ENCODE measurements at places on chromosomes 7 and 10. TPM values are rescaled to one million over a fixed set of nuclear protein-coding genes. Genes with fewer than 3 reads are reported as not detected.

The RSPH10B2 gene
- not detected for total RNA-seq

The WDFY4 gene
- 1.2 TPM for total RNA-seq

The TMEM236 gene
- 0.08 TPM for total RNA-seq

The TLL2 gene
- 0.39 TPM for total RNA-seq

DNA sequence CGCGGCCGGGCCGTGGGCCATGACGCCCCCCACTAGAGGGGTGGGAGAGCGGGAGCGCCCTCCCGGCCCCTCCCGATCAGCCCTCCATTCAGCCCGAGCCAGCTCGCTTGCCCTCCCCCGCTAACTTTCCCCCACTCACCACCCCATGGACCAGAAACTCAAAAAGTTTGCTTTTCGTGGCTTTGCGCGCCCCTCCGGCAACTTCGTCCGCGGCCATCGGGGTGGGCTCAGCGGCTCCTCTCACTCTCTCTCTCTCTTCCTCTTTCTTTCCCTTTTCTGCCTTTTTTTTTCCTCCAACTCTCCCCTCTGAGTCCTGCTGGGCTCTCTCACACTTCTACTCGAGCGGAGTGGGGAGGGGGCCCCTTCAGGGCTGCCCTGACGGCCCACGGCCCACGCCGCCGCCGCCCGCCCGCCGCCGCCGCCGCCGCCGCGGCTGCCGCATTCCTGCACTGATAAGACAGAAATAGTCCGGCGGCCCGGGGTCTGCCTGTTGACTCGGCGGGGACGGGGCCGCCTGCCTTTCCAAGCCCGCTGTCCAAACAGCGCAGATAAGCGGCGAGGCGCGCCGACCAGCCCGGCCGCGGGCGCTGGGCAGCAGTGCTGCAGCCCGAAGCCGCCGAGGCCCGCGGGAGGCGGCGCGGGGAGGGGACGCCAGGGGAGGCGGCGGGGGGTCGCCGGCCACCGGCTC, at the start of gene SMARCD3:
Gene SMARCD3 (minus strand): TSS at position 349 of the 688 bp plus-strand sequence. CDS start 132 bp downstream, at position 217.
- no peak for DNase-seq

DNA sequence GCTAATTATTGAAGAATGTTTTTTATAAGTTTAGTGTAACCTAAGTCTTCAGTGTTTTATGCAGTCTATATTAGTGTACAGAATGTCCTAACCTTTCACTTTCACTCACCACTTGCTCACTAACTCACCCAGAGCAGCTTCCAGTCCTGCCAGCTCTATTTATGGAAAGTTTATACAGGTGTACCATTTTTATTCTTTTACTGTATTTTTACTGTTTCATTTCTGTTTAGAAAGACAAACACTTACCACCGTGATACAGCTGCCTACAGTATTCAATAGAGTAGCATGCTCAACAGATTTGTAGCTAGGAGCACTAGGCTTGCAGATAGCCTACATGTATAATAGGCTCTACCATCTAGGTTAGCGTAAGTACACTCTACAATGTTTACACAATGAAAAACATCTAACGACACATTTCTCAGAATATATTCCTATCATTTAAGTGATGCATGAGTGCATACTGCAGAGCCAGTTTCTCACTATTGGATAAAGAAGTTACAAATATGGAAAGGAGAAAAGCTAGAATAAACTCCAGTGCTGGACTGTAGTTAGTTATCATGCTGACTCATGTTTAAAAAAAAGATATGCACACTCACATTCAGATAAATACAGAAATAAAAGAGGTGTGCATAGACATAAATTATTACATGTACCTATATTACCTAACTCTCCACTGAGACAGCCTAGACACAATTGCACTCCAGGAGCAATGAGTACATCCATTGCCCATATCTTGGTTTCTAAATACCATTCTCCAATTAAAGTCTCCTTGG, 30.4 kb downstream of the STEAP1B start:
- no peak for DNase-seq

- no peak for DNase-seq
Measured at GRCh38 chr10:35035606-35036005, 54.5 kb downstream of the CUL2 start.

Data from lower leg skin (tissue), 4 donors.